Activated naive CD8-positive, alpha-beta T cell treated with anti-CD3 and anti-CD28 coated beads for 36 hours (primary cell): ENCODE measurements at places on chromosomes 1 and 21. TPM values are rescaled to one million over a fixed set of nuclear protein-coding genes. Genes with fewer than 3 reads are reported as not detected.

- DNase-seq: peak; percentile 30
Measured at GRCh38 chr1:181018901-181019681, 3.6 kb downstream of the STX6 start.

DNA sequence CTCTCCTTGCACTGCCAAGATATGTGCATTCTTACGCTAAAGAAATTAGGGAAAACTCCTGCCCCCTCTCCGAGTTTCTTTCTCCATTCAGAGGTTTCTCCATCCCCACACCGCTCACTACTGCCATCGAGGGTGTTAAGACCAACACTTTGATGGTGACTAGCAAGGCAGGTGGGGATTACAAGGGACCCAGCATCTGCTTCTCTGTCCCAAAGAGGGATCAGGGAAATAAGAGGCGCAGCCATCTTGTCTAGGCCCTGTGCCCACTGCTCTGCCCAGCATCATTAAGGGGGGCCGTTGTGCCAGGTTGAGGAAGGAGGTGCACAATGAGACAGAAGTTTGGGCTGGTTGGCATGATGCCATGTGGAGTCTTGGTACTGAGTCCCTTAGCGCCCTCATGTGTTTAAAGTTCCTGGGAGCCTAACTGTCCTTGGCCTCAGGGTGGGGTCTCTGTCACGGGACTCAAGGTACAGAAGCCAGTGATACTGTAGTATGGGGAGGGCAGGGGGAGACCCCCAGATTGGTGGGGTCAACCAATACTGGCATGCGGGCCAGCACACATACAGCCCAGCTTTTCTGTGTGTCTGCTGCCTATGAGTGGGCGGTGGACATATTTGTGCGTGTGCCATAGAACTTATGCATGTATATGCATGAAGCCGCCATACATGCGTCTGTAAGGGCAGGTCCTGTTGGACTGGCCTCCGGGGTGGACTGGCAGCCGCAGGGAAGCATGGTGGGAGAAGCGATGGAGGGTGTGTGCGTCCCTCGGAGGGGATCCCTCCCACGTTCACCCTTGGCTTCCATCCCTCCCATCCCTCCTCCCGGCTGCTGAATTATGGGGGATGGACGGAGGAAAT is 5.5 kb downstream of the EFNA3 start:
- no peak for DNase-seq

DNA sequence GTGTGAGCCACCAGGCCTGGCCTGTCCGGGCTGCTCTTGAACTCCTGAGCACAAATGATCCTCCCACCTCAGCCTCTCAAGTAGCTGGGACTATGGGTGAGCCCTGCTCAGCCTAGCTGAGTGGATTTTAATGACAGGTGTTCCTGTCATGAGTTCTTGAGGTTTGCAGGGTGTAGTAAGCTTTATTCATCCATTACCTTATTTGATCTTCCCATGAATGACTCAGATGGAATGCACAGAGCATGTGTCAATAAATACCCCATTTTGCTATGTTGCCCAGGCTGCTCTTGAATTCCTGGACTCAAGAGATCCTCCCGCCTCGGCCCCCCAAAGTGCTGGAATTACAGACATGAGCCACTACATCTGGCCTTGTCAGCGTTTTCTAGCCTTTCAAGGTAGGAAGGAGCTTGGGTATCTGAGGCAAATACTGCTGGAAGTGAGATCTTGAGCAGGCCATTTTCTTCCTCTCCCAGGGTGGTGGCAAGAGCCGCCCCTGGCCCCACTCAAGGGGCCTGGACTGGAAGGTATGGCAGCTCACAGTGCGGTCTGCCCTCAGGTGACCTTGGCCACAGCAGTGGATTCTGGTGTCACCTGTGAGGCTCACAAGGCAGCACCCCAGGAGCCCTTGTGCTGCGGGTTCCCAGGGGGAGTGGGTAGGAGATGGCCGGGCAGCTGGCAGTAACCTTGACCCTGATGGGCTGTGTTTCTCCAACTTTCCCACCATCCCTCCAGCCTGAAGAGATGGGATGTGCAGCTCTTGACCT is 20.0 kb downstream of the PIK3CD start:
- no peak for DNase-seq

DNA sequence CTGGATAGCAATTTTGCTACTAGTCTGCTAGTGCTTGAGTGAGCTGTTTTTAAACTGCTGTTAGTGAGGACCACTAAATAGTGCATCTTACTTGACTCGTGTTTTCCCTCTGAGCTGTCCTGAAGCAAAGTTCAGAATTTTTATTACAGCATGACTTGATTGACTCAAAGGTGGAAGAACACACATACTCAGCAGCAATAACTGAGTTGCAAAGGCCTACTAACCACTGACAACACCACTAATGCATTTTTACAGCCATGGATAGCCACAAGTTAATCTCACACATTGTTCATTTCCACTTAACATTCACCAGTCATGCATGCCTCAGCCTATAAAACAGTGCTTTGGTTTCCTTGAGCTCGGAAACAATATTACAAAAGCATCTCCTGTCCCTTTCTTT is 148.7 kb downstream of the RUNX1 start:
- no peak for DNase-seq

Gene KMO
- total RNA-seq: 0.34 TPM

DNA sequence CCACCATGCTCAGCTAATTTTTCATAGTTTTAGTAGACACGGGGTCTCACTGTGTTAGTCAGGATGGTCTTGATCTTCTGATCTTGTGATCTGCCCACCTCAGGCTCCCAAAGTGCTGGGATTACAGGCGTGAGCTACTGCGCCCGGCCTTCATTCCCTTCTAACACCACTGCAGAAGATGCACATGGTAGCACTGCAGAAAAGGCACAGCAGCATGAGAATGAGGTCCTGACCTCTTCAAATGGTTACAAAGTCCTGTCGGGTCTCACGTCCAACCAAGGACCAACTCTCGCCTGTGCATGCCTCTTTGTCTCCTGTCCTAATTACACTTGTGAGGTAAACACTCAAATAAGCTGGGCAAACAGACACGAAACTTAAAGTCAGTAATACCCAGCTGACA is 83.0 kb upstream of the GCLM start:
- no peak for DNase-seq

- no peak for DNase-seq
Measured at GRCh38 chr1:111649227-111649626, 29.6 kb downstream of the RAP1A start.

GRCh38 chr1:31010086-31010989 is 55.2 kb downstream of the PUM1 start:
- DNase-seq: peak; percentile 30

DNA sequence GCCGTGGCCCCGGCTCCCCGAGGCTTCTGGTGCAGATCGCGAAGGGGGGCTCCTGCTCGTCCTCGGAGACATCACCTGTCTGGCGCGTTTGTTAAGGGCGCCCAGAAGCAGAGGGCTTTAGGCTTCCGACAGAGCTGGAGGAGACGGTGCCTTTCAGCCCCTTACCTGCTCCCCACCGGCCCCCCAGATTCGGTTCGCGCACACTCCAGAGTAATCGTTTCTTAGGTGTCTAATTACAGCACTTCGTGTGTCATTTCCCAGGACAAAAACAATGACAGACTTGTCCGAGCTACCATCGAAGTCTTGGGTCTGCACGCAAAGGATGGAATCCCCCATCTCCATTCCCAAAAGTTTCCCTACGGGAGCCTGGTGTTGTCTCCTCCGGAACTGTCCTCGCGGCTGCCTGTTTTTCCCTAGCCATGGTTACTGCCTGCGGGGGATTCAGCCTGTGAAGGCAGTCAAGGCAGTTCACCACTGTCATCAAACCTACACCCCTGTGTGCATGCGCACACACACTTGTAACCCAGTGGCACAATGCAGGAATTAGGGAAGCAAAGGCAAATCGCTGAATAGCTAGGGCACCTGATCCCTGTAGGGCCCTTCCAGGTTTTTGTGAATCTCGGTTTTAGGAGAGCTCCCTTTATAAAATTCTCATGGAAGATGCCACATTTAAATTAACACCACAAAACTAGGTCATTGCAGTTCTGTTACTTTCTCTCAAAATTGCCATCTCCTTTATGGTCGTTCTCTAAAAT is 738 bp upstream of the CDC42BPA start:
- no peak for DNase-seq

Gene ELF3
- not detected for total RNA-seq

Gene PGLYRP3
- not detected for total RNA-seq

Gene WNT4
- total RNA-seq: not detected

Gene C4BPB
- 1.6 TPM for total RNA-seq

GRCh38 chr21:41201385-41201784 is 33.4 kb downstream of the BACE2 start:
- no peak for DNase-seq

Gene CLDN14
- not detected for total RNA-seq

DNA sequence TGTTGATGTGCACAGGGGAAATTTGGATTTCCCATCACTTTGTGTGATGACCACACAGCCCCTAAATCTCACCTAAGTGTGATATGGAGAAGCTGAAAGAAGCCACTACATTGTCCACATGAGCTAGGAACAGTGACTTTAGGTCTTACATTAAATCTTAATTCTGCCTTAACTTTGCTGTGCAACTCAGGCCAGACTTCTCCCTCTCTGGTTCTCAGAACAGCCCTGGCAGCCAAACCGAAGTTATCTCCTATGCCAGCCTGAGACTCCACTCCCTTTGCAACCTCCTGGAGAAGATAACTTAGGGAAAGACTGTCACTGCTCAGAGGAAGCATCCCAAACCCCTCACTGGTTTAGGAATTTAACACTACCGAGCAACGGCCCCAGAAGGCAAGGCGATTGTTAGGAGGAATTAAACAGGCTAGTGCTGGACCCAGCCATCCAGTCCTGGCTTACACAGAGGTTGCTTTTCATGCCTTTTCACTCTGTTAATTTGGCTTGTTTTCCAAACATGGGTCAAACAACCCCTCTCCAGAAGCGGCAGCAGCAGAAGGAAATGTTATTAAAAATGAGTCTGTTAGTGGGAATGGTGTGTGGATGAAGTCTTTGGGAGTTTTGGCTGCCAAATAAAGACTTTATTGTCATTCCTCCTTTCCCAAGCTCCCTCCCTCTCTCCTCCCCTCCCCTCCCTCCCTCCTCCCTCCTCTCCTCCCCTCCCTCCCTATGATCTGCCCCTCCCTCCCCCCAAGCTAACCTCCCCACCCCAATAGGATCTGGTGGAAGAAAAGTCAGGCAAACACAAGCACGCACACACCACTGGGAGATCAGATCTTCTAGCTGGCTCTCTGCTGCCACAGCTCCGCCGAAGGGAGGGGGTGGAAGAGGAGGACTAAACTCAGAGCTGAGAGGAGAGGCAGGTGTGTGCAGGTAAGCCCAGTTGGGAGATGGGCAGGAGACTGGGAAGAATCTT is at the start of gene PRELP:
Gene PRELP, plus strand, starts transcription at position 795 of the 970 bp plus-strand sequence. CDS start 7,379 bp downstream, outside the sequence.
- no peak for DNase-seq

- DNase-seq: no peak
Measured at GRCh38 chr1:246803373-246803772, 79.2 kb downstream of the SCCPDH start.

Gene CD1B
- not detected for total RNA-seq

DNA sequence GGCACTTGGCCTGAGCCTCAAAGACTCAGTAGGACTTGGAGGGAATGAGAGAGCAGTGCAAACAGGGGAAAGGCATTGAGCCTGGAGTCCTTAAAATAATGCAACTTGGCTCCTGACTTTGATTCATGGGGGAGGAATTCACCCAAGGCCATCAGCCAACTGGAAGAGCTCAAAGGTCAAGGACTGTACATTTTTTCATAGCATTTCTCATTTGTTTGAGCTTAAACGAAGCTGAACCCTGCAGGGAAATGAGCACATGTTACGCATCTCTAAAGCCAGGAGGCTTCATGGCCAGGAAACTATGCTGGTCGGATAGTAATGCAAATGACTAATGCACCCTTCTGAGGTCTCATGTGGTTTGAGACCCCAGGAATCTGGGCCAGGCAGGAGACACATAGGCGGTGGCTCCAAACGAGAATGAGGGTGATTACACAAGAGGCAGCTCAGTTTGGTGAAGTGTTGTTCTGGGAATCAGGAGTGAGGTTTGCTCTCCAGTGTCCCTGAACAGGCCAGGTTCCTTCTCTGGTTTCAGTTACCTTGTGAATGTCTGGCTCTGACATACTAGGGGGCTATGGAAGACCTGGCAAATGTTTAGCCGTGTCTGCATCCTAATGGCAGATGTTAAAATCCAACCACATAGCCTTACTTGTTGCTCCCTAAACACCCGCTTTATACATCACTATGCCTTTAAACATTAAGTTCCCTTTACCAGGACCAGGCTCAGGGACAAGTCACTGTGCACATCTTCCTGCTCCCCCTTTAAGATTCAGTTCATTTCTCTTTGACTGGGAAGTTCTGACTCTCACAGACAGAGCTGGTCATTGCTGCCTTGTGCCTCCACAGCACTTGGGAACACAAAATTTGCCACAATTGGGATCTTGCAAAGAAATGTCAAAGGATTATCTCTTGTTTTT is 503.9 kb upstream of the USP24 start:
- DNase-seq: no peak

Gene FCGR1A
- total RNA-seq: not detected

DNA sequence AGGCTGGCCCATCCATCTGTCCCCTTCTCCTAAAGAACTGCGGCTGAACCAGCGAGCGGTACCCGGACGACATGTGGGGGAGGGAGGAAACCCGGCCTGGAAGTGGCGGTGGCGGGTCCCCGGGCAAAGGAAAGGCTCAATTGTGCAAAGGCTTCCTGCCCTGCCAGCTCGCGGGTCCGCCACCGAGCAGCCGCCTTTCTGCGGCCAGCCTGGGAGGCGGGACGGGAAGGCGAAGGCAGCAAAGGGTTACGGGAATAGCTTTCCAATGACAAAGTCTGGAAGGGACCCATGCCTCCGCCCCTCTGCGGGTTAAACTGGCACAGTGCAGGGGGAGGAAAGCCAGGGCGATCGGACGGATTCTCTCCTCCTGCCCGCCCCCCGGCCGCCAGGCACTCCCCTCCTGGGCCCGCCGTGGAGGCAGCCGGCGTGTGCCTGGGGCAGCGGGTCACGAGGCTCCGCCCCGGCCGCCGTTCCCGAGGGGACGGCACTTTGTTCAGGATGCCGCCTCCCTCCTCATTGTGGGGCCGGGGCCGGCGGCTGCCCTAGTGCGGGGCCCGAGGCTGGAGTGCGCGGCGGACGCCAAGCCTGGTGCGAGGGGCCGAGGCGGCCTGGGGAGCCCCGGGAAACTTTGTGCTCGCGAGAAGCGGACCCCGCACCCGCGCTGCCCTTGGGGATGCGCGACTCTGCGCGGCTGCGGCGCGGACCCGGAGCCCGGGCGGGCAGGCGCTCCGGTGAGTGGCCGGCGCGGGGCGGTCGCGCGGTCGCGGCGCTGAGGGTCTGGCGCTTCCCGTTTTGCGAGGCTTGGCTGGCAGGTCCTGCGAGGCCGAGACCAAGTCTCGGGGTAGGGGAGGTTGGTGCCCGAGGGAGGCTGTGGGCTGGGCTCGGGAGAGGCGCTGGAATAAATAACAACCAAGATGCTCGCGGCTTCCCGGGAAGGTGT is at the start of gene NAV1:
Gene NAV1, plus strand, starts transcription at position 516 of the 940 bp plus-strand sequence. CDS start 83,758 bp downstream, outside the sequence.
- DNase-seq: peak; percentile 10
